ENCODE measurements at places on chromosomes 12 and 14.

GRCh38 chr12:51814311-51815088, 34.0 kb downstream of the FIGNL2 start:
- DNase-seq, result peak; percentile 47

DNA sequence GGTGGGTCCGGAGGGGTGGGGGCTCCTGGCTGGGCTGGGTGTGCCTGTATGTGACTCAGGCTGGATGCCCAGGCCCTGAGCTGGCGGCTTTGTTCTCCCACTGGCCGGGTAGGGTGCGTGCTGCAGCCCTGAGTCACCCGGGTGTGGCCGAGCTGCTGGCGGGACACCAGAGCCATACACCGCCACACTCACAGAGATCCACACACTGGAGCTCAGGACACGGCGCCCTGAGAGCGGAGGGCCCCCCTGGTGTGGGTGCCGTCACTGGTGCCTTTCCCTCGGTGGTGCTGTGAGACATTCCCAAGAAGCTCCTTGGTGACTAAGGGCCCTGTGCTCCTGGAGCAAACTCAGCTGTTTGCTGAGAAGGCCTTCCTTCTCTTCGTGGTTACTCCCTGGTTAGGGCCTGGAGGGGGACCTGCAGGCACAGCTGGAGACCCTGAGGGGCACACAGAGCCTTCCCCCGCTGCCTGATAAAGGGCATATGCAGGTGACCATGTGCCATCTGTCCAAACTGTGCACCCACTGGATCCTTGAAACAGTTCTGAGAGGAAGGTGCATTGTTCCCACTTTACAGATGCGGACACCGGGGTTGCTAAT, 44.3 kb downstream of the KRT80 start:
- no peak for DNase-seq

GRCh38 chr12:109047081-109047805, 5.1 kb upstream of the USP30 start:
- no peak for DNase-seq

DNA sequence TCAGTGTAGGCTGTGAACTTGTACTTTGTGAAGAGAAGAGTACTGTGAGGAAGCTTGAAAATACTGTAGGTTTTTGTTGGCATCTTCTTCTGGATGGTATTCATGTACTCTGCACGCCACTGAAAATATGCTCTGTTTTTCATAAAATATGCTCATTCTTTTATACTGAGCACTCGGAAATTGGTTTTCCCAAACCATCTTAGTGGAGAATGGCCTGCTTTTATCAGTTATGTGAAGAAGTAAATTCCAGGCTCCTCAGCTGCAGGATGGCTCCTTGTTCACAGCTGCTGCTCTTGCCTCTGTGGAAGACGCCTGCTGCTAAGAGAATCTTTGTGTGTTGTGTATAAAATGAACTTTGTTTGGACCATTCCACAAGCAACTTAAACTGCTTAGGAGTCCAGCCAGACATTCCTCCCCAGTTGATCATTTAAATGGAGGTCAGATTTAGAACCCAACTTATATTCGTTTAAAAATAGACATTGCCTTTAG, 443.5 kb upstream of the RGS6 start:
- no peak for DNase-seq

GRCh38 chr12:63222582-63222981, 71.6 kb upstream of the AVPR1A start:
- no peak for DNase-seq

GRCh38 chr12:103817791-103818190, 23.2 kb downstream of the NT5DC3 start:
- DNase-seq, result no peak

- DNase-seq, result no peak
Observed at GRCh38 chr12:114287821-114288525, 118.0 kb downstream of the TBX5 start.

DNA sequence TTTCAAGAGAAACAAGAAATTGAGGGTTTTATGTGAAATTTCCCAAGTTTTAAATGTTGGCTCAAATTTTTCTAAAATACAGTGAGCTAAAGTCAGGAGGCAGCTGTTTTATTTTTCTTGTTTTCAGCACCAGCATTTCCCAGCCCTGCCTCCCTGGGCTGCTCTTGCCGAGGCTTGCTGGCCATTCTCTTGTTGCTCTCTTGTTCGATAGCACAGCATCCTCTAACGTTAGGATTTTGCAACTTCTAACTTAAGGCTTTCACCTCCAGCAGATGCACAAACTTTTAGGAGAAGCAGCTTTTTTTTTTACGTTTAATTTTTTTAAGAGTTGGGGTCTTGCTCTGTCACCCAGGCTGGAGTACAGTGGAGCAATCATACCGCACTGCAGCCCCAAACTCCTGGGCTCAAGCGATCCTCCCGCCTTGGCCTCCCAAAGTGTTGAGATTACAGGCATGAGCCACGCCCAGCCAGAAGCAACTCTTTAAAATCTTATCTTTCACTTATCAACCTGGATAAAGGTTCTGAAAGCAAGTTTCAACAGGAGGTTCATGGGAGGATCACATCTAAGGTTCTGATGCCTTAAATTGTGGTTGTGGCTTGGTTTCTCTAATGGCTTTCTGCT, 40.2 kb downstream of the B4GALNT3 start:
- DNase-seq, result no peak

DNA sequence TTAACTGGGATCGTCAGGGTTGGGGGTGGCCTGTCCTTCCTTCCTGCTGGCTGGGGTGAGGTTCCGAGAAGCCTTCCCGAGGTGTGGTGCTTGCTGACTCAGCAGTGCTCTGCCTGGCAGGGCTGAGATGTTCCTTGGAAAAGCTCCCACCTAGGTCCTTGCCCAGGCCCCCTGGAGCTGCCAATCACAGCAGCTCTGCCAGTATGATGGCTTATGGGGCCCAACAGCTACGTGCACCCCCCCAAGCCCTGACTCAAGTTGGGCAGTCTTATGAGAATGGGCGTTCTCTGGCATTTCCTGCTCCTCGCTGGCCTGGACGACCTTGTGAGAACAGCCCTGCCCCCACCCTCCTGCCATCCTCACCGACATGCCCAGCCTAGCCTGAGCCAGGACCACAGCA, 292.2 kb upstream of the CRY1 start:
- DNase-seq, result no peak

DNA sequence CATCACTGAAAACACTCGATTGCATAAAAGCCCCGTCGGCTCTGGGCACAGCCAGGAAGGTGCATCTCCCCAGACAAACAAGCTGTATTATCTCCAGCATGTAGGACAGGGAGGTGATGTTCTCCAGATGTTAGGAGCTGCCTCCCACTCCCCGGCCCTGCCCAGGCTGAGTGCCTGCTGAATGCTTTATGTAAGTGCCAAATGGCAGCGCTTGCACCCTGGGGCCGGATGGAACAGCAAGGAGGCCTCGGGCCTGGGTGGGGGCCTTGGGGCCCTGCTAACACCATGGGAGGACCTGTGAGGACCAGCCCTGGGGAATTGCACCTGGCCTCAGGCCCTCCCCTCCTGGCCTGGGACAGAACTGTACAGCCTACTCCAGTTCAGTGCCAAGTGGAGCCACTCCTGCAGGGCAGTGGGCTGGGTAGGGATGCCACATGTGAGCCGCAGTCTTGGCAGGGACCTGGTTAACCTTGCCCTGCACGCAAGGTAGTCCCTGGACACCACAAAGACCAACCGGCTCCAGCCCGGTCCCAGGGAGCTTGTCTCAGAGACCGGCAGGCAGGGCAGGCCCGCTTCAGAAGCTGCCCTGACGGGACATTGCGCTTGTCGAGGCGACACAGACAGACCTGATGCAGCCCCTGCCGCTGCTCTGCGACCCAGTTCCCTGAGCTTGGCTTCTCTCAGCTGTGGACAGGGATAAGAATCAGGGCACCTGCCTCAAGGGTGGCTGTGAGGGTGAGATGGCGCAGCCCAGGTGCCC, 35.3 kb upstream of the PPP1R13B start:
- DNase-seq, result no peak

- DNase-seq, result no peak
Observed at GRCh38 chr12:57112492-57113294, 1.5 kb upstream of the STAT6 start.

- DNase-seq, result no peak
Observed at GRCh38 chr12:1644534-1645438, 15.8 kb downstream of the WNT5B start.

- DNase-seq, result no peak
Observed at GRCh38 chr14:104656014-104656714, 33.3 kb upstream of the INF2 start.

GRCh38 chr14:75113932-75114539, 12.8 kb downstream of the NEK9 start:
- no peak for DNase-seq

GRCh38 chr14:52053044-52053443, 15.8 kb downstream of the NID2 start:
- no peak for DNase-seq

- no peak for DNase-seq
Observed at GRCh38 chr14:26255213-26255612, 342.6 kb downstream of the NOVA1 start.

DNA sequence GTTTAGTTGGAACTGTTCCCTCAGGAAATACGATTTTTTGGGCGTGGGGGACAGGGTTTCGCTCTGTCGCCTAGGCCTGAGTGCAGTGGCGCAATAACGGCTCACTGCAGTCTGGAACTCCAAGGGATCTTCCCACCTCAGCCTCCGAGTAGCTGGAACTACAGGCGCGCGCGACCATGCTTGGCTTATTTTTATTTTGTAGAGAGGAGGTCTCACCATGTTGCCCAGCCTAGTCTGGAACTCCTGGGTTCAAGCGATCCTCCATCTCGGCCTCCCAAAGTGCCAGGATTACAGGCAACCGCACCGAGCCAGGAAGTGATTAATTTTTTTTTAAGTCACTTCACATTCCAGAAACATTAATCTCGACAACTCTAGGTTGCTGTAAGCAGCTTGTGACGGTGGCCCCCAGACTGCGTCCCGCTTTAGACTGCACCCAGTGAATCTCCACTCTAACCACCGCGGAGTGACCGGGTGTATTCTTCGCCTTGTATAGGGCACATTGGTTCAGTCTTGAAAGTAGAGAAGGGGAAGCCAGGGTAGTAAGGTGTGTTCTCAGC, 830 bp upstream of the MIS18BP1 start:
- no peak for DNase-seq

DNA sequence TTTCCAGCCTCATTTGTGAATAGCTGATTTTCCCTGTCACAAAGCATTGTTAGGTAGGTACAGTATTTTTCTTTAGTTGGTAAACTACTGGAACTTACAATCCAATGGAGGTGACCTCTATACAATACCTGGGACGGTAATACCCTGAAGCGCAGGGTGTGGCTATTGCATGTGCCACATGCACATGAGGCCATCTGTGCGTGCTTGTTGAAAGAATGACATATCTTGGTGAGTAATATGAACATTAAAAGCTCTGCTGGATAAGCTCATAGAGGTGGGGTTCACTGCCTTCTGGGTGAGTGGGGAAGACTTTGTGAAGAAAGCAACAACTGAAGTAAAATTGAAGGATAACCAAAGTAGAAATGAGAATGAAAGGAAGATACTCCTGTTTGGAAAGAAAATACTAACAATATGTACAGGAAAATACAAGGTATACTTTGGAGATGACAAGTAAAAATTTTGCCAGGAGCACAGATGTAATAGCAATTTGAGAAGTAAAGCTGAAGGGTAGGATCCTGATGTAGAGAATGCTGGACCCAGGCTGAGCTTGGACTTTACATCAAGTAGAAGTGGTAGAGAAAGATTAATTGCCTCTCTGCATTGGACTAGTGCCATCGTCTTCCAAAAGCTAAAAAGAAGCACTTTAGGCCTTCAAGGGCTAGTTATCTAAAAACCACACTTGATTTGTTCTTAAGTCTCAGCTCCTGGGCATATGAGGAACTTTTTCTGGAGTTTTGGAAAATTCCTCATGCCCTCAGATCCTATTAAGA, 97.1 kb downstream of the SLC38A6 start:
- DNase-seq, result no peak

GRCh38 chr14:91509878-91510170, 286 bp downstream of the PPP4R3A start:
- DNase-seq, result no peak

- no peak for DNase-seq
Observed at GRCh38 chr12:113276306-113276705, 55.0 kb downstream of the TPCN1 start.

GRCh38 chr12:69484428-69484827, 14.2 kb downstream of the FRS2 start:
- DNase-seq, result no peak

GRCh38 chr12:76863837-76864236, 15.0 kb downstream of the CSRP2 start:
- DNase-seq, result no peak

- no peak for DNase-seq
Observed at GRCh38 chr12:52946334-52946733, 2.6 kb upstream of the KRT18 start.

GRCh38 chr12:115467531-115467930, 783.6 kb upstream of the TBX3 start:
- DNase-seq, result no peak

- no peak for DNase-seq
Observed at GRCh38 chr14:24366721-24367513, 1.1 kb upstream of the NFATC4 start.

- no peak for DNase-seq
Observed at GRCh38 chr12:85866986-85867776, 6.9 kb upstream of the NTS start.

DNA sequence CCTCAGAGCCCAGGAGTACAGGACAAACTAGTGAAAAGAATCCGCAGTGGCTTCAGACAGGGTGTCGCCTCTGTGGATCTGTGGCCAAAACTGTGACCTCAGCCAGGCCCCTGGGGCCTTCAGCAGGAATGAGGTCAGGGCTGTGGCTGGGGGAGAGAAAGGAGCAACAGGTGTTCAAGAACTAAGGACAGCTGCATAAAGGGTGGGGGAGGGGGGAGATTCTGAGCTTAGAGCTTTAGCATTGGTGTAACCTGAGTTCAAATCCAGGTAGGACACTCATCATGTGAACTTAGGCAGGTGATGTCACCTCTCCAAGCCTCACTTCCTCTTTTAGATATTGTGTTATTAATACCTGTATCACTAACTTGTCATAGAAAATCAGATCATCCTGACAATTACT, 40.9 kb upstream of the CORO1C start:
- DNase-seq, result no peak

GRCh38 chr14:102146423-102146822, 6.7 kb downstream of the WDR20 start:
- no peak for DNase-seq

GRCh38 chr14:76926521-76927251, 100.5 kb downstream of the LRRC74A start:
- DNase-seq, result peak; percentile 26

- no peak for DNase-seq
Observed at GRCh38 chr12:53504004-53504920, 3.0 kb downstream of the NPFF start.

GRCh38 chr14:43360239-43360638, 1146.8 kb downstream of the FSCB start:
- DNase-seq, result no peak

- DNase-seq, result no peak
Observed at GRCh38 chr14:23217032-23218020, 20.4 kb upstream of the RNF212B start.

- no peak for DNase-seq
Observed at GRCh38 chr14:53951243-53951626, 5.4 kb downstream of the BMP4 start.
